ENCODE measurements at places on chromosomes 11 and 22. TPM values are rescaled to one million over a fixed set of nuclear protein-coding genes. Genes with fewer than 3 reads are reported as not detected.

GRCh38 chr22:22939588-22940368 lies 52.2 kb downstream of the IGLL5 start:
- no peak for DNase-seq

GRCh38 chr22:45867906-45868555 lies 108.9 kb downstream of the WNT7B start:
- no peak for DNase-seq

KRTAP5-11 gene
- not detected for total RNA-seq

HARBI1 gene
- 5.3 TPM for total RNA-seq

DNA sequence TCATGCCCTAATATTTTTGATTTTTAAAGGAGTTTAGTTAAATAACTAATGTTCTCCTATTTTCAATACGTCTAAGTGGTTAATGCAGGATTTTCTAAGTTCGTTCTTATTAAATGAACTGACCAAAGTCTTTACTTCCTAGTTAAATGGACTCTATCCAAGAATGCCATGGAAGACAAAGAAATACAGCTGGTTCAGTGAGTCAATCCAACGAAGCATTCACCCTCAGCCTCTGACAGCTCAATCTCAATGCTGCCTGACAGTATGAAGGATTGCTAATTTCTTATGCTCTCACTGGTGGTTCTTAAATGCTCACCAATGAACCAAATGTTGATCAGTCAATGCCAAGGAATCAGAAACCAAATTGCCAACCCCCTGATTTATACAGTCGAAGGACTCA lies 219.4 kb downstream of the CADM1 start:
- DNase-seq, result no peak

GRCh38 chr11:70302419-70302752 lies 31.9 kb downstream of the PPFIA1 start:
- DNase-seq, result no peak

GRCh38 chr11:68008381-68009337 lies 1.5 kb upstream of the ALDH3B1 start:
- DNase-seq, result peak; percentile 67

- no peak for DNase-seq
Measured at GRCh38 chr22:25492841-25493734, 71.4 kb upstream of the GRK3 start.

- peak; percentile 41 for DNase-seq
Measured at GRCh38 chr11:8354622-8355415, 91.1 kb upstream of the LMO1 start.
